ENCODE measurements at places on chromosomes 12 and 14.

GRCh38 chr14:78543433-78543832 lies 373.3 kb downstream of the NRXN3 start:
- no peak for DNase-seq

DNA sequence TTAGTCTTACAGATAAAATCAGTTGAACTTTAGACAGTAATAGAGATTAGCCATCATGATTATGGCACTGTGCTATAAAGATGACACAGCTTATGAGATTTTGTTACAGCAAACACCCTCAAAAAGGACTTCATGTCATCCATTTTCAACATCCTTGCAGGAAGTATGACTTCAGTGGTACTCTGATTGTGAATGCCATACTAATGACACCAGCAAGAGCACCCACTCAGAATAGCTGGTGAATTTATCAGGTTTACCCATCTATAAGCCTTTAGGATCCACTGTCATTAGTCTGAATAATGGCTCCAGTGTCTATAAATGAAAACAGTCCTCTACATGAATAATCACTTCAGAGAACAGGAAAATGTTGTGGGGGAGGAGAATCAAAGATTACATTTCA lies 615.2 kb downstream of the RPS29 start:
- no peak for DNase-seq

- no peak for DNase-seq
Measured at GRCh38 chr12:41967668-41968500, 176.8 kb downstream of the GXYLT1 start.

DNA sequence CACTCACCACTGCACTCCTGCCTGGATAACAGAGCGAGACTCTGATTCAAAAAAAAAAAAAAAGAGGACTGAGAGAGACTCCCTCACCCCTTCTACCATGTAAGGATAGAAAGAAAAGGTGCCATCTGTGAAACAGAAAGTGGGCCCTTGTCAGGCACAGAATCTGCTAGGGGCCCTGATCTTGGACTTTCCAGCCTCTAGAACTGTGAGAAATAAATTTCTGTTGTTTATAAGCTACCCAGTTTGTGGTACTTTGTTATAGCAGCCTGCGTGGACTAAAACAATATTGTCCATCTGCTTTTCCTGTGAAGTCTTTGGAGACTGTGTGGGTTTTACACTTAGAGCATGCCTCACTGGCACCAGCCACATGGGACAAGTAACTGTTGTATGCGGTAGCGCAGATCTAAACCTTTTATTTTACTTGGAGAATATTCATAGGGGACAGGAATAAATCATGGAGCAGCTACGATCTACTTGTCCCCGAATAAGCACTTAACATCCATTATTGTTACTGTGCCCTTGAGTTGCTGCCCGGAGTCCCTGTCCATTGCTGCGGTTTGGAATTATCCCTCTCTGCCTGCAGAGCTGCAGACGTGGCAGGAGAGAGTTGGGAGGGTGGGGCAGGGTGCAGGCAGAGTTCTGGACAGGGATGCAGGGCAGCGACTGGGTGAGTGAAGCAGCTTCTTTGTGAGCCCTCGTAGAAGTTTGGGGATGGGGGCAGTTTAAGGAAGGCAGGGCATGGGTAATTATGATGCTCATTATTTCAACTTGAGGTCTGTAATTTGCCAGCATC lies 52.4 kb upstream of the STON2 start:
- no peak for DNase-seq

- no peak for DNase-seq
Measured at GRCh38 chr12:23929906-23930305, 19.6 kb downstream of the SOX5 start.

GRCh38 chr14:34324363-34324795 lies 137.7 kb downstream of the SPTSSA start:
- DNase-seq, result no peak

DNA sequence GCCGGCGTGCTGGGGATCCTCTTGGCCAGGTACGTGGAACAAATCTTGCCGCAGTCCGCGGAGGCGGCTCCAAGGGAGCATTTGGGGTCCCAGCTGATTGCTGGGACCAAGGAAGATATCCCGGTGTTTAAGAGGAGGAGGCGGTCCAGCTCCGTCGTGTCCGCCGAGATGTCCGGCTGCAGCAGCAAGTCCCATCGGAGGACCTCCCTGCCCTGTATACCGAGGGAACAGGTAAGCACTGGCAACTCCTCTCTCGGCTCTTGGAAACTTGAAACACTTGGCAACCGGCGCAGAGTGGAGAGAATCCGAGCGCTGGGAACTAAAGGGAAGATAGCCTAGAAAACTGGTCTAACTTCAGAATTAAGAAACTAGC lies 1.7 kb downstream of the PDE3A start:
- no peak for DNase-seq
